T-helper 2 cell treated with Interferon-gamma antibody and Interleukin-4, amounts not matched to agents 5 μg/mL and 100 μg/mL, for 36 hours (primary cell): ENCODE measurements at places on chromosomes 16 and 17.

DNA sequence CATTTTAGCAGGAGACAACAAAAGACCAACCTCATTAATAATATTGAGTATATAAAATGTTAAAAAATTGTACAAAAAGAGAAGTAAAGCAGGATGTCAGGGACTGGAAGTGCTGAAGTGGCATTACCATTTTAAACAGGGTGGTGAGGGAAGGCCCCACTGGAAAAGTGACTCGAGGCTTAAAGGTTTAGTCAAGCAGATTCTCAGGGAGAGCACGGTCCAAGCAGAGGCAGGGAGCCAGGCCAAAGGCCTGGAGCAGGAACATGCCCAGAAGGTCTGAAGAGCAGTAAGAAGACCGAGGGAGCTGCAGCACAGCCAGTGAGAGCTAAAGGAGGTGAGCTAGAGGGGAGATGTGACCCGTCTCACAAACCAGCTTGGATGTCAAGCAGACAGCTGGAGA, 7.6 kb downstream of the XPO6 start:
- DNase-seq, result no peak

- DNase-seq, result peak; percentile 63
These were observed 94.2 kb downstream of the NTN1 start for GRCh38 chr17:9115214-9116191.

DNA sequence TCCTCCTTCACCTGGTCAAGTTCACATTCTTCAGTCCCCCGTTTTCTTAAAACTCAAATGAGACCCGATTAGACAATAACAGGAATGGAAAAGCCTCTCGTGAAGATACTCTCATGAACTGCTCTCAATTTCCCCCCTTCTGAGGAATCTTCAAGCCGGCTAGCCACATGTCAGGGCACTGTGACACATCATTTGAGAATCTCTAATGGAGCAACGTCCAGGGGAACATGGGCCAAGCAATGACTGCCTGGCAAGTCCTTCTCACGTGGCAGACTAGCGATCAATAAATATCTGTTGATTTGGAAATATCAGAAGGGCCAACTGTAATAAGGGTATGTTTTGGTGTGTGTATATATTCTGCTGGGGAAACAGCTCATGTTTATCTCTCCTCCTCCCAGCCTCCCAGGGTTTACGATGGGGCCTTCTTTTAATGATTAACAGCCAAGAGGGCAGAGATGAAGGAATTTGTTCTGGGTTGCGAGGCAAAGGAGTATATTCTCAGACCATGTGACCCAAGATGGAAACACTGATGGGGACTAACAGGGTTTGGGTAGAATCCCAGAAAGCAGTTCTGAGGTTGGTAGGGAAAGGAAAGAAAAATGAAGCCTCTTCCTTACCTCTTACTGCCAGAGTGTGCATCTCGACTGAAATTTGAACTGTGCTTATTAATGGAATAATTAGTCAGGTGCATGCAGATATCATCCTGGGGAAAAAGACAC, 21.4 kb downstream of the TTLL6 start:
- no peak for DNase-seq

DNA sequence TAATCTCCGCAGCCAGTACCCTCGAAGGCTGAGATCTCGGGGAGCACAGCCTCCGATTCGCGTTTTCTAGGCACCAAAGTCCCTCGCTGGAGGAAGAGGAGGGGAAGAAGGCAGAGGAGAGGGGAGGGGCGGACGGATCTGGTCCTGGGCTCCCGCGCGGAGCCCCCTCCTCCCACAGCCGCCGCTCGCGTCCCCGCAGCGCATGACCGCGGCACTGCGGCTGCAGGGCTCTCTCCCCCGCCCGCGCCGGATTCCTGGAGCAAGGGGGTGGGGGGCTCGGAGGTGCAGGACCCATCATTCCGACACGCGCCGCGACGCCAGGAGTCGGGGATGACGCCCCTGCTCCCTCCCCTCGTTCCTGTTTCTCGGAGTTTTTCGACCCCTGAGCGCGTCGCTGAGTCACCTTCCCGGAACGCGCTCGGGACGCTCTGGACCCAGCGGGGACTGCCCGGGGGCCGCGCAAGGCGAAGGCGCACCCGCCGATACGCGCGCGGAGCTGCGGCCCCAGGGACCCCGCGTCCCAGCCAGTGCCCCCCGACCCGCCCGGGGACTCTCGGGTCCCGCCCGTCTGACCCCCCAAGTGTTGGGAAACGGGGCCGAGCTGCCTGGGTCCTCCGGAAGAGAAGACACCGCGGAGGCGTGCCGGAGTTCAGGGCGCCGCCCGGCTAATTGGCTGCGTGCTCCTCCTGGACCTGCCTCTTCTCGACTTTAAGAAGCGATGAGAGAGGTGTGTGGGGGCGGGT, 1.4 kb upstream of the SPHK1 start:
- DNase-seq, result peak; percentile 76

DNA sequence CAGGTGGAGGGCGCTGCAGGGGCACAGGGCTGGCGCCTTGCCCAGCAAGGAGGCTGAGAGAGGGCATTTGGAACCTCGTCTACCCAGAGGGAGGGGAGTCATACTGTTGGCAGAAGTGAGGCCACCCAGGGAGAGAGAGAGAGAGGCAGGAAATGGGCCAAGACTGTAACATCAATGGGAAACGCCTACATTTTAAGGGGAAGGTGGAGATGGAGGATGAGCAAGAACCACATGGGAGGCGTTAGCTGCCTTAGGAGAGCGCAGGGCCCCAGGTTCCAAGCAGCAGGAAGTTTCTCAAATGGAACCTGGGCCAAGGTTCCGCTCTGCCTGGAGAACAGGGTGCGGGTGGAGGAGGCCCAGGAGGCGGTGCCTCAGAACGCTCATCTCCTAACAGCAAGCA, 2.7 kb upstream of the WFDC1 start:
- DNase-seq, result no peak

DNA sequence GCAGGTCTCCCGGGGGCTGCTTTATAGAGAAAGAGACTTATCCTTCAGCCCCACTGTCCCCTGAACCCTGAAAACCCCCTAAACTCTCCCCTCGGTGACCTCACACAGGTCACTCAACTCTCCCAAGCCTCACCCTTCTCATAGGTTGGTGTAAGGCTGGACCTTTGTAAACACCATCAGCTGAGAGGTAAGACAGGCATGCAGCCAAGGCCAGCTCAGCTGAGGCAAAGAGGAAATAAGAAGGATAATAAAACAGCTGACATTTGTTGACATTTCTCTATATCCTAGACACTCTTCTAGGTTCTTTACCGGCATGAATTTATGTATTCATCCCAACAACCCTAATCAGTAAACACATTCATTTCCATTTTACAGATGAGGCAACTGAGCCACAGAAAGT, 134.3 kb downstream of the CCT6B start:
- DNase-seq, result no peak

DNA sequence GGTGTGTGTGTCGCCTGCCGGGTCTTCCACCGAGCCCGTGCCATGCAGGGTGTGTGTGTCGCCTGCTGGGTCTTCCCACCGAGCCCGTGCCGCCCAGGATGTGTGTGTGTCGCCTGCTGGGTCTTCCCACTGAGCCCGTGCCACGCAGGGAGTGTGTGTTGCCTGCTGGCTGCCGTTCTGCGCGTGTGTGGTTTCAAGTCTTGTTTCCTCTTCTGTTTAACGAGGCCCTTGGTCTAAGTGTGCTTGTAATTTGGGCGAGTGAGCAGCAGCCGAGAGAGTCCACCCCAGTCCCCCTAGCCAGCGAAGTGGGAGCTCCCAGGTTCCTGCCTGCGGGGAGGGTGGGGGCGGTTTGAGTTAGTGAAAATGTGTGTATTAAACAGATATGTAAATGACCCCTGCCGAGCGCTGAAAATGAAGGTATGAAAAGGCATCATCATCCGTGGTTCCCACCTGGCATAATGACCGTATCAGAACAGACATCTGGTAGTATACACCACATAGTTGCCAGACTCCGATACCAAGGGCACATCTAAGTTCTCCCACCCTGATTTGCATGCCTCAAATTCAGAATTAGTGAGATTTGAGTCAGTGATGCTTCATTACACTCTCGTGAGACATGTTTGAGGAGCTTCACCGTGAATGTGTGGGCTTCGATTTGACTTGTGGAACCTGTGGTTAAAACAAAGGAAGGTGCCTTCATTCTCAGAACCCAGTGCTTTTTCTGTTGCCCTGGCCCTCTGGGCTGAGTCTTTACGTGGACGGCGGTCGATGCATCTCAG, 114.5 kb upstream of the CHMP6 start:
- DNase-seq, result peak; percentile 84

GRCh38 chr17:79874329-79874981, 35.2 kb upstream of the CBX4 start:
- no peak for DNase-seq

- DNase-seq, result peak; percentile 45
These were observed 3.6 kb downstream of the IRF8 start for GRCh38 chr16:85902366-85903155.

GRCh38 chr17:80959330-80960036, 32.2 kb upstream of the CHMP6 start:
- no peak for DNase-seq

- DNase-seq, result no peak
These were observed 123.5 kb downstream of the IRF8 start for GRCh38 chr16:86022381-86022960.

GRCh38 chr17:76547183-76547641, 7.4 kb downstream of the PRCD start:
- DNase-seq, result peak; percentile 28

GRCh38 chr16:67803894-67804293, 2.5 kb downstream of the RANBP10 start:
- DNase-seq, result no peak

- DNase-seq, result no peak
These were observed 485 bp downstream of the DNAJA3 start for GRCh38 chr16:4426021-4426684.

DNA sequence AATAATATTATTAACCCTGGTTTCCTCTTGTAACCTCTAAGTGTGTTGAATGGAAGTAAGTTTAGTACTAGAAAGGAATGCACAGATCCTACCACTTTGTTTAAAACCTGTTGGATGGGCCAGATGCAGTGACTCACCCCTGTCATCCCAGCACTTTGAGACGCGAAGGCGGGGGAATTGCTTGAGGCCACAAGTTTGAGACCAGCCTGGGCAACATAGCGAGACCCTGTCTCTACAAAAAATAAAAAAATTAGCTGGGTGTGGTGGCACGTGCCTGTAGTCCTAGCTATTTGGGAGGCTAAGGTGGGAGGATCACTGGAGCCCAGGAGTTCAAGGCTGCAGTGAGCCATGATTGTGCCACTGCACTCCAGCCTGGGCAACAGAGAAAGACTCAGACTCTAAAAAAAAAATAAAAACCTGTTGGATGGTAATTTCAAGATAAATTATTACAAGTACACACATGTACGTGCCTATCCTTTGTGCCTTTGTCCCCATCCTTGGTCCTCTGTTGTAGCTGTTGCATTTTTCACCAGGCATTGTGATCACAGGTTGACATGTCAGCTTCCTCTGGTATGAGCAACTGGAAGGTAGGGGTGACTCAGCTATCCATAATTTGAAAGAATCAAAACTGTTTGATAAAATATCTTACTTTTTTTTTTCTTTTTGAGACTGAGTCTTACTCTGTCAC, 30.7 kb upstream of the METTL9 start:
- no peak for DNase-seq

DNA sequence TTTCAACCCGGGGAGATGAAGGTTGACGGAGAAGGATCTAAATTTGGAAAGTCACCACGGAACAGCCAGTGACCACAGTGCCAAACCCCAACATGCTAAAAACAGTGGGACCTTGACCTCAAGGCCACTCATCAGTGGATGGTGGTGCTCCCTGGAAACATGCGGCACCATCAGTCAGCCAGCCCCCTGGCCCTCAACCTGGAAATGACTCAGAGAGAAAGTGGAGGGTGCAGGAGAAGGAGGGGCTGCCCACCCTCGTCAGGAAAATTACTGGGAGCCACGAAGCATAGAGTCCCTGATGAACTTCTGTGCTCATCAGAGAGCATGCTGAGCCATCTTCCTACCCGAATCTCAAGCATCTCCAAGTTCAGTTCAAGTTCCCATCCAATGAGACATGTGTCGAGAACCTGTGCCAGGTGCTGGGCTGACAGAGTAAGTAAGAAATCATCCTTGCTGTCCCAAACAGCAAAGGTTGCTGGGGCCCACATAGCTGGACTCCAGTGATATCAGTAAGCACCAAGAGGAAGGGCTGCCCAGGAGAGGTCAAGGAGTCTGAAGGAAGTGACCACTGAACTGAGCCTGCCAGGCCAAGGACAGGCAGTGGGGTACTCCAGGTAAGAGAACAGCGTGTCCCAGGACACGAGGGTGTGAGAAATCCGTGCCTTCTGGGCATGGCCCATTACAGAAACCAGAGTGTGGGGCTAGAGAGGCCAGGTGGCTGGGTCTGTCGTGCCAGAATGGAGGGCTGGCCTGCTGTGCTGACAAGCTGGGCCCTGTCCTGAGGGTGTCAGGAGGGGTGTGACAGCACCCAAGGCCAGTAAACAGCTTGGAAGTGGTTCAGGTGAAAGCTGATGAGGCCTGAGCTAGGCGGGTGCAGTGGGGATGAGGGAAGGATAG, 5.2 kb downstream of the PECAM1 start:
- DNase-seq, result peak; percentile 73

GRCh38 chr17:71846561-71847110, 274.2 kb upstream of the SOX9 start:
- DNase-seq, result no peak

- DNase-seq, result no peak
These were observed 61.0 kb downstream of the ABHD15 start for GRCh38 chr17:29505836-29506235.

GRCh38 chr16:29674188-29674587, 4.8 kb upstream of the QPRT start:
- no peak for DNase-seq

GRCh38 chr17:4175921-4176807, 33.2 kb downstream of the CYB5D2 start:
- peak; percentile 59 for DNase-seq

- DNase-seq, result no peak
These were observed 117.4 kb downstream of the SOX9 start for GRCh38 chr17:72238157-72238673.

GRCh38 chr17:44071198-44071520, 624 bp downstream of the G6PC3 start:
- DNase-seq, result no peak

GRCh38 chr16:51237207-51237606, 86.1 kb upstream of the SALL1 start:
- no peak for DNase-seq

DNA sequence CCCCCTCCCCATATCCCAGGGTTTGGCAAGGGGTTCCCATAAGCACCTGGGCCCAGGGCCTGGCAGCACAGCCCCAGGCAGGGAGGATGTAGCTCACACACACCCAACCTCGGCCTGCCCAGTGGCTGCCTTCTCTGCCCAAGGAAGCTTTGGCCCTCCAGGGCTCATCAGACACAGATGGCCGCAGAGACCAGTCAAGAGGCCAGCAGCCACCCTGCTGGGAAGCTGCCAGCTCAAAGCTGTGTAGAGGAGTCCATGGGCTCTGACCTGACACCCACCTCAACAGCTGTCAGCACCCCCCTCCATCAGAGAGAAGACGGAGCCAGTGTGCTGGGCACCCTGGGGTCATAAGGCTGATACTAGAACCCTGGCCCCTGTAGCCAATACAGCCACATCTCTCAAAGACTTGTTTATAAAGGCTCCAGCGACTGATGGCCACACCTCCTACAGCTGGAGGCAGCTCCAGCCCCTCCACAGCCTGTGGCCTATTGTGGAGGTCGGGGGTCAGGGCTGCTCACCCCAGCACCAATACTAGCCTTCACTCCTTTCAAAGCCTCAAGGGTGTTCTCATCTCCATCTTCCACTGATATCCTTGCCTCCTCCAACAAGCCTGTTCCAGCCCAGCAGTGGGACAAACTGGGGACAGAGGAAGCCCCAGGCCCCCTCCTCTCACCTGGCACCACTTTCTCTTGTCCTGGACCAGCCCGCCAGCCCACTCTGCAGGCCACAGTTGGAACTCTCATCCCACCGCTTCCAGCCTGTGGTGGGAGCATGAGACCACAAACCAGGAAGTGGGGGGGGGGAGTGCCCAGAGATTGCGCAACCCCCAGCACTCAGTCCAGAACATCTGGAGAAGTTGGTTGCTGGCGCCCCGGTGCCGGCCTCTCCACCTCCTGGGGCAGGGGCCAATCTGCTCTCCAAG, 2.2 kb upstream of the MPG start:
- DNase-seq, result no peak
